ENCODE measurements at places on chromosomes 5 and 9.

- no peak for DNase-seq
Measured at GRCh38 chr9:37892063-37892462, 11.9 kb downstream of the SLC25A51 start.

GRCh38 chr9:109969011-109969410 is 189.0 kb downstream of the PALM2AKAP2 start:
- no peak for DNase-seq

DNA sequence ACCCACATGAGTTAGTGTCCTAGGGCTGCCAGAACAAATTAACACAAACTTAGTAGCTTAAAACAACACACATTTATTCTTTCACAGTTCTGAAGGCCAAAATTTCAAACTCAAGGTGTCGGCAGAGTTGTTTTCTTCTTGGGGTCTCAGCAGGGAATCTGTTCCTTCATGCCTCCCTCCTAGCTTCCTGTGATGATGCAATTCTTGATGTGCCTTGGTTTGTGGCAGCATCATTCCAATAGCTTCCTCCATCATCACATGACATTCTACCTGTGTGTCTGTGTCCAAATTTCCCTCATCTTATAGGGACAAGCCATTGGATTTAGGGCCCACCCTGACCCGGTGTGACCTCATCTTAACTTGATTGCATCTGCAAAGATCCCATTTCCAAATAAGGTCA is 12.2 kb upstream of the SLC25A48 start:
- no peak for DNase-seq

- DNase-seq = no peak
Measured at GRCh38 chr9:135701067-135701958, 672 bp upstream of the KCNT1 start.

DNA sequence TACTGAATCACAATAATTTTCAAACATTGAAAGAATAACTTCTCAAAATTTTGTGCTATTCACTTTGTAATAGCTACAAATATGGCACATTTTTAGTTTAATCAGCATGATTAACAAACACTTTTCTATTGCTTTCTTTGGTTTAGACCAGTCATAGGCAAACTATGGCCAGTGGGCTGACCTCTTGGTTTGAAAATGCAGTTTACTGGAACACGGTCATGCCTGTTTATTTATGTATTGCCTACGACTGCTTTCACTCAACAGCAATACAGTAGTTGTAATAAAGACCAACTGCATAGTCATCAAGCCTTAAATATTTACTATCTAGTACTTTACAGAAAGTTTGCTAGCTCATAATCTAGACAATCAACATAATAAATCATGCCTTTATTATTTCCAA is 810.8 kb downstream of the TLE1 start:
- no peak for DNase-seq

GRCh38 chr5:179385914-179386313 is 40.7 kb upstream of the ADAMTS2 start:
- DNase-seq = no peak

DNA sequence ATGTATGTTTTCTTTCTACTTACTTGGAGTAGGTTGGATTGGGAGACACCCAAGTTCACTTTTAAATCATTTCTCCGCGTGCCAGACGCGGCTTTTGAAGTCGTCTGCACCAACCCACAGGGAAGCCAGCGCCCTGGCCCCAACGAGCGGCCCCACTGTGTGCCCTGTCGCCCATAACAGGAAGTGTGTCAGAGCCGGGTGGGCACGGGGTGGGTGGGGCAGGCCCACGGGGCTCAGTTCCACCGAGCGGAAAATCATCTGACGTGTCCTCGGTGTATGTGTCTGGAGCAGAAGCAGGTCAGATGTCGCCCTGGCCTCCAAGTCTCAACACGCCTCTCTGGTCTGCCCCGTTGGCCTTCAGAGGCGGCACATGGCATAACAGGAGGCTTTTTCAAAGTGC is 22.7 kb upstream of the SMIM23 start:
- DNase-seq = no peak
